CD4-positive, alpha-beta T cell treated with Interferon gamma for 1 hour (primary cell): ENCODE measurements at places on chromosomes 16 and 17.

DNA sequence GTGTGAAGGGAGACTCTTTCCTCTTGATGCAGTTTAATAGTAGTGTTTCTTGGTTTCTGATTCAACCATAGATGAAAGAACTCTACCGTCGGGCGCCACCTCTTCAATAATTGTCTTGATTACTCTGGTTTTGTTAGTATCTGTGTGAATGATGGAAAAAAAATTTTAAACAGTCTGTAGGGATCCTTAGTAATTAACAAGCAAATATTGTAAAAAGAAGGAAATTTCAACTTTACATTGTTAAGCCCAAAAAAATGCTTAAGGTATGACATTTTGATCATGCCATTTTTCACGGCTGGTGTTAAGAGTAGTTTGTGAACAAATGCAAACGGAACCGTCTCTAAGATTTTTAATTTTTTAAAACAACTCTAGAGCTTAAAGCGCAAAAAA, 4.1 kb downstream of the KRT10 start:
- DNase-seq: no peak

- no peak for DNase-seq
Measured at GRCh38 chr17:32723310-32723955, 153.5 kb downstream of the MYO1D start.

- no peak for DNase-seq
Measured at GRCh38 chr17:74892974-74893911, at the start of gene FADS6. Gene FADS6 (minus strand): TSS chr17:74893633. CDS start chr17:74893595, 38 bp downstream.

DNA sequence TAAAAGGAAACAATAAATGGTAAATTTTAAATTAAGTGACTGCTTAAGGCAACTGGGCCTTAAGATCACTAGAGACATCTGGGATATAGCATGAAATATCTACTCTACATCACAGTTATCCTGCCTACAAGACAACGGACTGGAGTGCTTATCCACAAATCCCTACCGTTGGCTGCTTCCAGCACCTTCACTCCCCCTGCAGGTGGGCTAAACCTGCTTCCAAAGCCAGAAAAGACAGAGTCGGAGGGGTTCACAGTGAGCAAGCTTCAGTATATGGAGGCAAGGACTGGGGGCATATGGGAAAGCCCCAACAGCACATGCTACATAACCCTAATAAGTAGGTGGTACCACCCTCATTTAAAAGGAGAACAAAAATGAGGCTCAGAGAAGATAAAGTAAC, 45.3 kb downstream of the GRIN2A start:
- no peak for DNase-seq

DNA sequence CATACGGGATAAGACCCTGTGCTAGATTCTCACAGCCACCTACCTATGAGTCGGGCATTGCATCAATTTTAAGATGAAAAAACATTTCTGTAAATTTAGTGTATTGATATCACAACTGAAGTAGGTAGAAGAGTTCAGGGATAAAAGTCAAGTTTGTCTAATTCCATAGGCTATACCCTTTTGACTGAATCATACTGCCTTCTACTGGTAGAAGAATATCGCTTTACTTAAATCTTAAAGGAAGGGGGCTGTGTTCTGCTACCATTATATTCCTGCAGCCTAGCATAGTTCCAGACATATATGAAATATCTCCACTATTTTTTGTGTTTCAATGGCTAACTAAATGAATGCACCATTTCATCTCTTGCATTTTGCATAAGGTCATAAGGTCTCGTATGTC, 1128.6 kb downstream of the CDH8 start:
- no peak for DNase-seq
